ENCODE measurements at places on chromosomes 2 and 18.

DNA sequence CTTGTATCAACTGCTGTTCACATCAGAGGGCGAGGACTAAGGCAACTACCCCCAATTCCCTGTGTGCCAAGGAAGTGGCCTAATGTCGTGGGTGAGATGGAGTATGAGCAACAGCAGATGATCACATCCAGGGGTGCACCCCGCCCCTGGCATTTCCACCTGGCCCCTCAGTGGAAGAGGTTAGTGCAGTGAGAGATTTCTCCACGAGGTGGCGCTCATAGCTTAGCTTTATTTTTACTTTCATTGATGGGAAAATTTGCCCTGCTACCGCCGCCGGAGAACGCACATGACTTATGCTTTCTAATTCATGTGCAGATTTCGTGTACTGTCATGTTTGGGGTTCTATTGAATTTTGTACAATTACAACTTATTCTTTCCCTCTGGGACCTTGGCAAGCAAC lies 470.6 kb upstream of the MEX3C start:
- DNase-seq, result peak; percentile 13

GRCh38 chr18:78875778-78876650 lies 103.6 kb upstream of the SALL3 start:
- DNase-seq, result no peak

GRCh38 chr18:73199151-73199550 lies 331.4 kb upstream of the NETO1 start:
- no peak for DNase-seq

DNA sequence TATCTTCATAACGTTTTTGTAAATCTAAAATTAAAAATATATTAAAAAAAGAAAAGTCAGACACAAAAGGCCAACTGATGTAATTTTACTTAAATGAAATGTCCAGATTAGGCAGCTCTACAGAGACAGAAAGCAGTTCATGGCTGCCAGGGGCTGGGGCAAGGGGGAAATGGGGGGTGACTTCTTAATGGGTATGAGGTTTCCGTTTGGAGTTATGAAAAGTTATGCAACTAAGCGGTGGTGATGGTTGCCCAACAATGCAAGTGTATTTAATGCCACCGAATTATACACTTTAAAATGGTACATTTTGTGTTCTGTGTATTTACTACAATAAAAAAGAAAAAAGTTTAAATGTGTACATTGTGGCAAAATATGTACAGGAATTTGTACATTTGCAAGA lies 70.2 kb upstream of the TEX51 start:
- no peak for DNase-seq

- DNase-seq, result peak; percentile 80
Measured at GRCh38 chr2:56008661-56009431, 85.3 kb upstream of the EFEMP1 start.

DNA sequence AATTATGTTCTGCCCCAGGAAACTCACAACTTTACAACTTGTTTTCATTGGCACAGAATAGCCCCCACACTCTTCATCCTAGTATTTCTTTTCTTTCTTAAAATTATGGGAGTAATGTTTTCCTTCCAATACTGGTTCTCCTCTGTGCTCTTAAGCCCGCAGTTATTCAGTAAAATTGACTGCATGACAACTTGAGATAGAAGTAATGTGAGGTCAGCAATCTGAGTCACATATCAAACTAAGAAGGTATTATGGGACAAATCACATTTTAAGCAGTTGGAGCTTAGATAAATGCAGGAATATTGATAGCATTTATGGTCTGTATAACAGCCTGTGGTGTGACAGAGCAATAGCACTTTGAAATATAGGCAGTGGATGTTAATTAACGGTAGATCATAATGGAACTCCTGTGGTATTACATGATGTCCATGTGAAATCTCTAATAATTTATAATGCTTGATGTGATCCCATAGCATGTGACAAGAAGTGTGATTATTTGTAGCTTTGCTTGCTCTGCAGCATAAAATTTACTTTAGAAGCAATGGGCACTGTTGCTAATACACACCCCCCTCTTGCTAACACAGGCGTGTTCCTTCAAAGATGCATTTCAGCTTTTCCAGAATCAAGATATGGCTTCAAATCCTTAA lies 351.4 kb upstream of the CDH20 start:
- DNase-seq, result no peak

DNA sequence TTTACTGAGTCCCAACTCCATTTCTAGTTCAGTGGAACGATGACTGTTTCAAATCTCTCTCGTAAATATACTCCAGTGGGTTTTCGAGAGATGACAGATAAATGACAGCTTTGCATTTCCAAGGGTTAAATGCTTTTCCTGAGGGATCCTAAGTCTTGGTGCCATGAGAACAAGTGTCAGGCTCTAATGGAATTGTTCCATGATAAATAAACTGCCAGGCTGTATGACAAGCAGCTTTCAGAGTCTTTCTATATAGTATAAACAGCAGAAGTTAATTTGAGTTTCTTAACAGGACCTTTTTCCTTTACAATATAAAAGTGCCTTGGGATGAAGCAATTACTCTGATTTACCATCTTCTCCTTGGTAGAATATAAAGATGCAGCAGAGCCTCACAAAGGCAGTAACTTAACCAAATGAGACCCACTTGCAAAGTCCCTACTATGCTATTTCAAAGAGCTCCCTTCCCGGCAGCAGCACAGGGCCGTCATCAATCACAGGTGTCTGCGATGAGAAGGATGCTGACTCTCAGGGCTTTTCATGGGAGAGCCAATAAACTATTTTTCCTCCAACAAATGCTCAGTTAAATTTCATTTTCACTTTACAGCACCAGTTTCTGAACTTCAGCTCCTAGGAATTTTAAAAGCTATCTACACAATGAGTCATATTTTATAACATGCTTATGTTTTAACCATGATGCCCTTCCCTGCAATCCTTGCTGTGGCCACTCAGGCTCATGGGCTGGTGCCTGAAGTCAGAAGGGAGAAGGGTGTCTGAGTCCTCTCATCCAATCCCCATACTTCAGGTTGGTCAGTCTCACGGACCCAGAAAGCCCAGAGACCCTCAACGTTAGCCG lies 123.8 kb downstream of the AFF3 start:
- DNase-seq, result no peak

DNA sequence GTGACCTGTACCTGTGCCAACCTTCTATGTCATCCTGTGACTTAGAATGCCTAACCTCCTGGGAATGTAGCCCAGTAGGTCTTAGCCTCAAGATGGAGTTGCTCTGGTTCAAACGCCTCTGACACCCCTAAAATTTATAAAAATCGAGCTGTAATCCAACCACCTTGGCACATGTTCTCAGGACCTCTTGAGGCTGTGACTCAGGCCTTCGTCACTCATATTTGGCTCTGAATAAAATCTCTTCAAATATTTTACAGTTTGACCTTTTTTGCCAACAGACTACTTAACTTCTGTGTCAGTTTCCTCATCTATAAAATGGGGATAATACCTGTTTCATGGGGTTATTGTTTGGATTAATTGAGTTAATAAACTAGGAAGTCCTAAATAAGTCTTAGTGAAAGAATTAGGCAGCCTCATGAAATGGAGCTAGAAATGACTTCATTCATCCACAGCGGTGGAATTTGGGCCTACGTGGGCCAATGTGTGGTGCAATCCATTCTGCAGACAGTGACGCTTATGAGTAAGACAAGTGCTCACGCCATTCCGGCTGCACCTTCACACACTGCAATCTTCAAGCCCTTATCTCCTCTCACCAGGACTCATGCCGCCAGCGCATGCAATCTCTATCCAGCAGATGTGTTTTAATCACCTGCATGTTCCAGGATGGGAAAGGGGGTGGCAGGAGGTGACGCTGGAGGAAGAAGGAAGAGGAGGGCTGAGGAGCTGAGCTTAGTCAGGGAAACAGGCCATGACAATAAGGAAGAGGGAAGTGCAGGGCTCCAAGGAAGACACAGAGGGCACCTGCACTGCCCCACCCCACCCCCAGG lies 2.0 kb upstream of the UBE2F start:
- DNase-seq, result no peak

DNA sequence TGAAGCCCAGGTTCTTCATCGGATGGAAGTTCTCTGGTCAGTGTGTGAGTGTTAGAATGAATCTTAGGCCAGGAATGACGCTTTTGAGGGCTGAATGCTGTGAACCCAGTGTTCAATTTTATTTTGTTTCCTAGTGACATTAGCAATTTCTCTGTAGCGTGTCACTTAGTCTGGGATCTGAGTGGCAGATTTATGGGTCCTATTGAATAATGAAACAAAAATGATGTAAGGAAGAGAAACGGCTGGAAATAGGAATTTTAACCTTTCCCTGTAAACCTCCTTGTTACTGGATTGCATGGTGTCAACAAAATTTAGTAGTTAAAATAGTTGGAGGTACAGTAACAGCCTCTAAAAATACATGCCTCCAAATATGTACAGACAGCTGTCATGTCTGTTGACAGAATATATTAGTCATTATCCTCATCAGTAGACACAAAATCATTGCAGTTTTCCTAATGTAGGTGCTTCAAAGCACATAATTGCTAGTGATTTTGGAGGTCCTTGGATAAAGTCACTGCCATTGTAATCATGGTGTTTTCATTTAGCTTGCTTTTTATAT lies 223.8 kb upstream of the SPRED2 start:
- DNase-seq, result no peak

DNA sequence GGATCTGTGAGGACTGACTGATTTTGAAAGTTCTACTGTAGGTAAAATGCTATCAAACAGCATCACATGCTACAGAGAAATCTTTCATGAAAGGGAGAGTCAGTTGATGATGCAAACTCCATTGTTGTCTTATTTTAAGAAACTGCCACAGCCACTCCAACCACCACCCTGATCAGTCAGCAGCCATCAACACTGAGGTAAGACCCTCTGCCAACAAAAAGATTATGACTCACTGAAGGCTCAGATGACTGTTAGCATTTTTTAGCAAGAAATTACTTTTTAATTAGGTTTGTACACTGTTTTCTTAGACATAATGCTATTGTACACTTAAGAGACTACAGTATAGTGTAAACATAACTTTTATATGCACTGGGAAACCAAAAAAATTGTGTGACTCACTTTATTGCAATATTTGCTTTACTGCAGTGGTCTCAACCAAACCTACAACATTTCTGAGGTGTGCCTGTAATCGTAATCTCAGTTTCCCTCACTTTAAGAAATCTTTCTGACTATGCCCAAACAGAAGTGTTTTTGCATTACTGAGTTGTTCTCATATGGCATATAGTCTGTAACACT lies 42.8 kb downstream of the METTL8 start:
- DNase-seq, result no peak

- DNase-seq, result no peak
Measured at GRCh38 chr18:46050268-46050667, 21.8 kb downstream of the PSTPIP2 start.

DNA sequence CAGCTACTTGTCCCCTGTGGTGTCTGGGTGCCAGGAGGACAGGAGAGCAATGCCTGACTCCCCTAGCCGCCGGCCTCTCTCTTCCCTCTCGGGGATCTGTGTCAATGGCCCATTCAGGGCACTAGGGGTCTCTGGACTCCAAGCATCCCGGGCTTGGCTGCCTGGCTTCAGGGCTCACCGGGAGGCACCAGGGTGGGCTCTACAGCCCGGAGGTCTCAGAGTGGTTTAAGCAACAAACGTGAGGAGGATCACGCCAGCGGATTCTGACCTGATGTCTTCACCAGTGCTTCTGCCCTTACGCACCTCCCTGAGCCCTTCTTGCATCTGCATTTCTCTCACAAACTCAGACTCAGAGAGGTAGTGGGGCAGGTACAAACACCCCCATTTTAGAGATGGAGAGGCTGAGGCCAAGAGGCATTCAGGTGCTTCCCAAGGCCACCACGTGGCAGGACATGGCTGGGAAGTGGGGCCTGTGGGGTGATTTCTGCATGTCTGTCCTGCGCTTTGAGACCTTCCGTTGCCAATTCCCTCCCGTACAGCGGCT lies 243.0 kb downstream of the CELF4 start:
- no peak for DNase-seq

- DNase-seq, result no peak
Measured at GRCh38 chr2:184555352-184555751, 43.0 kb upstream of the ZNF804A start.

GRCh38 chr2:232781765-232782164 lies 5.4 kb upstream of the KCNJ13 start:
- no peak for DNase-seq

- no peak for DNase-seq
Measured at GRCh38 chr2:127552336-127552735, 16.9 kb downstream of the MYO7B start.

- no peak for DNase-seq
Measured at GRCh38 chr2:233124421-233125080, 64.4 kb downstream of the INPP5D start.

- DNase-seq, result no peak
Measured at GRCh38 chr2:95530734-95531133, 46.2 kb upstream of the TRIM43B start.

GRCh38 chr2:46983065-46983801 lies 67.6 kb upstream of the MCFD2 start:
- no peak for DNase-seq

DNA sequence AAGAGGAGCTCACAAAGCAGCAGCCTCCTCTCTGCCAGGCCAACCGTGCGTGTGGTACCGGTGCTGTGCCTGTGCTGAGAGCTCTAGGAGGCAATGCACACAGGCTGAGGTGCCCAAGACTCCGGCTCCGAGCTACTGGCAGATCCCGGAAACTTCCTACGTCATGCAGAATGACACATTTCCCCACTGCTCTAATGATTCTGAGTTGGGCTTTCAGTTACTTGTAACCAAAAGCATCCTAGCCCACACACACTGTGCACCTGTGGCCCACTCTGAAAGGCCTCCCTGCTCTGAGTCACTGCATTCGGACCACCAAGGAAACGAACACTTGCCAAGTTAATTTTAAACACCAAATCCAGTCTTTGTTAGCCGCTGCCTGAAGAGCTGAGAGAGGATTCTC lies 9.3 kb upstream of the RNU4ATAC start:
- DNase-seq, result no peak

DNA sequence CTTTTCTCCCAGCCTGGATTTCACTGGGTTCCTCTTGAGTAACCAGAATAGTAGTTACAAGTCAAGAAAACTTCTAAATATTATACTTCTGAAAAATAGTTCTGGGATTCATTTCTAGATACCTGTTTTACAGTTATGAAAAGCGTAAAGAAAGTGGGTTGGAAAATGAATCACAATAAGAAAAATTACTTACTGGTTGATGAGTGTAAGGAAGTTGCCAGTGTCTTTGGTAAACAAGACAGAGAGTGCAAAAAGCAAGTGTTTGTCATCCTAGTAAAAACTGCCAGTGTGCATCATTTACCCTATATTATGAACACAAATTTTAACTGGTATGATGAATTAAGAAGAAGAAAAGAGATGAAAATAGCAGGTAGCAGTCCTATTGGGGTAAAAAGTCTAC lies 88.9 kb downstream of the R3HDM1 start:
- no peak for DNase-seq

- DNase-seq, result no peak
Measured at GRCh38 chr18:68676913-68677312, 38.0 kb downstream of the TMX3 start.

- no peak for DNase-seq
Measured at GRCh38 chr2:65292106-65292400, 64.4 kb downstream of the ACTR2 start.

- no peak for DNase-seq
Measured at GRCh38 chr2:189276277-189276676, 96.7 kb upstream of the COL5A2 start.

DNA sequence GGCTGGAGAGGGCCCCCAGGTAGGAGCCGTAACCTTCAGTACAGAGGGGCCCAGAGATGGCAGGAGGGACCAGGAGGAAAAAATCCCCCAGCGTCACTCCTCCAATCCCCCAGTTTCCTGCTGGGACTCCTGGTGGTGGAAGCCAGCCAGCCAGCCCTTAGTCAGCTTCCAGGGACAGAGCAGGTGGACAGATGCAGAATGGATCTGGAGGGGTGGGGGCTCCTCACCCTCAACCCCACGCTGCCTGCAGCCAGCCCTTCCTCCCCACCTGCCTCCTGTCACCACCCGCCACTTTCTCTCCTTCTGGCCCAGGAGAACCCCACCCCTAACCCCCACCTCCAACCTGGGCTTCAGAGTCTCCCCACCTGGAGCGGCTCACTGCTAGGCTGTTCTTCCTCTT lies 21.1 kb downstream of the EMX1 start:
- DNase-seq, result no peak

All from urinary bladder (tissue), 4 donors.